ENCODE measurements at places on chromosomes 6 and 20.

GRCh38 chr6:127877231-127877630, 23.6 kb downstream of the THEMIS start:
- DNase-seq = no peak

GRCh38 chr20:37997516-37997915, 35.7 kb downstream of the TTI1 start:
- no peak for DNase-seq

DNA sequence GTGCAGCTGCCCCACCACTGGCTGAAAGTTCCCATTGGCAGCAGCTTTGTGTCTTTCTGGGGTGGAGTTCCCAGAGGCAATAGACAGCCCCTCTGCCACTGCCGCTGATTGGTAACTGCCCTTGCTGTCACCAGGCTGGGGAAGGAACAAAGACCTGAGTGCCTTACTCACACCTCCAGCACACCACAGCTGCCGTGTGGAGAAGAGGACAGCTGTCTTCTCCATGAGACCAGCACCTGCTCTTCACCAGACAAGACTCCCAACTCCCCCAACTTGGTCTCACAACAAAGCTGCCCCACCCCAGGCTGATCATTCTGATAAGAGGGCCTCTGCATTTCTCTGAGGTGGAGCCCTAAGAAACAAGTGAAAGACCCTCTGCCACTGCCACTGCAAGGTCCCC, 39.7 kb upstream of the PTCHD4 start:
- DNase-seq = no peak

DNA sequence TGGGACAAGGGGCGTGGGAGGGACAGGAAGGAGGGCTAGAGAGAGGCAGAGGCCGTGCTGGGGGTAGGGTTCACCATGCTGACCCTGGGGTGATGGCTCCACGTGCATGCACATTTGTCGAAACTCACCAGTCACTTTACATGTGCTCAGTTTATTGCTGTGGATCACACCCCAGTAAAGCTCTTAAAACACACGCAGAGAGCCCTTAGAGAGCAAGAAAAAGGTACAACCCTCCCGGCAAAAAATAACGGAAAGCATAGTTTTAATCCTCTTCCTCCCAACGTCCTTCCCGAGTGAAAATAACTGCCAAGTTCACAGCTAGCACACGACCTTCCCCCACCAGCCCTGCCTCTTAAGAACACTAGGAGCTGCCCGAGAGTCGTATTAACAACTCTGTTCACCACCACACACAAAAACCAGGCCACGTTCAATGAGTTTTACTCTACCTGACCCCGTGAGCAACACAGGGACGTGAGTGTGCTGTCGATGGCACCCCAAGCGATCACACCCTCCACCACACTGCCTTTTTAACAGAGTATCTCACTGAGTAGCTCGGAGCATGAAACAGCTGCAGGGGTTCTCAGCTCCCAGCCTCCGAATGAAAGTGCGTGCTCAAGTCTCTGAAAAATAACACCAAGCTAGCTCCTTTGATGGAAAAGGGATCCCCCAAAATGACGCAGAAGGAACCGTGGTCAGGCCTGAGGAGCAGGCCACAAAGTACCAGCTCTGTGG, 39.7 kb downstream of the TAF4 start:
- DNase-seq = no peak

- no peak for DNase-seq
Observed at GRCh38 chr6:135465307-135465706, 32.2 kb downstream of the AHI1 start.

Data from activated naive CD8-positive, alpha-beta T cell treated with anti-CD3 and anti-CD28 coated beads, Interleukin-2, amount 50 U/mL, for 16 hours (primary cell).